Activated naive CD4-positive, alpha-beta T cell (primary cell): ENCODE measurements at places on chromosomes 1 and 21.
A peak's percentile ranks its signal among the peaks of the same experiment; 100 is the strongest.

GRCh38 chr1:247857985-247858619 lies 1.1 kb downstream of the TRIM58 start:
- DNase-seq = no peak

GRCh38 chr1:62234688-62235087 lies 40.0 kb downstream of the L1TD1 start:
- no peak for DNase-seq

DNA sequence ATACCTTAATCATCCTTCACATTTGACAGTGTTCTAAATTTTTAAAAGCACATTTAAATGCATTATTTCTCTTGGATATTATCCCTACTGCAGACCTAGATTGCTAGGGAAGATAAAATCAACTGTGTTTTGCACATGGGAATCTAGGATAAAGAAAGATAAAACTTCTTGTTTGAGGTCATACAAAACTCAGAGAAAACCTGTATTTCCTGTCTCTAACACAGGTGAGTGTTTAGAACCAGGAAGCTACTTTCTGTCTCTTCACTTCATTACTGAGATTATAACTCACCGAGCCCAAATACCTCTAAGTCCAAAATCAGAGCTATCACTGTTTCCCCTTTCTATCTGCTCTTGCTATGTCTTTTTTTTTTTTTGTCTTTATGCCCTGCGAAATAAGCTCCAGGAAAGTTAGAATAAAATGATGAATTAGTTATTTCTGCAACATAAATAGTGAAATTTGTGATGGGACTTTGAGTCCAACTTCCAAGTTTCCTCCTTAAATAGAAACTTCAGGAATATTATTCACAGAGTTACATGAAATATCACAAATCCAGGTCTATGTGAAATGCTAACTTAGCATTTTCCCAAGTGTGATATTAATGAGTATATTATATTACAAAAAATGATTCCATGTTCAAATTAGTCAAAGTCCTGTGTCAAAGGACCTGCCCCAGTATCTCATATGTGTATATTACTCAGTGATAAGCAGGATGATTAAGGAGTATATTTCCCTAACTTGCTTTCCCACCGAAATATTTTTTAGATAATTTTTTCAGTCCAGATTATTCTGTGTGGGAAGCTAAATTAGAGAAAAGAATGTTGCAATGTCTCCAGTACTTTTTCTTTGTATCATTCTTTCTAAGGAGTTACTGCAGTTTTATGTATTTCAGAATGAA lies 226.4 kb downstream of the PLA2G4A start:
- DNase-seq = no peak

DNA sequence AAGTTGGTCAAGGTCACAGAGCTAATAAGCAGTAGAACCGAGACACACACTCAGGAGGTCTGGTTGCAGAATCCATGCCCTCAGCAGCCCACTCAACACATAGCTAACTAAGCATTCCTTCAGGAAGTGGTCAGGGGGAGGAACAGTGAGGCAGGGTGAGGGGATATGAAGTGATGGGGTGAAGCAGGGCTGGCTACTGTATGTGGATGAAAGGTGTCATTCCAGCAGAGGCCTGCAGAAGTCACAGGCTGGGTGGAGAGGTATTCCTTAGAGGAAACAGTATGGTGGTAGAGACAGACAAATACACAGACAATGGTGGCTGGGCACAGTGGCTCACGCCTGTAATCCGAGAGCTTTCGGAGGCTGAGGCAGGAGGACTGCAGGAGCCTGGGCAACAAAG lies 14.1 kb downstream of the TMCO4 start:
- DNase-seq = no peak

- DNase-seq = no peak
Observed at GRCh38 chr1:25003457-25004190, 73.5 kb upstream of the RUNX3 start.

DNA sequence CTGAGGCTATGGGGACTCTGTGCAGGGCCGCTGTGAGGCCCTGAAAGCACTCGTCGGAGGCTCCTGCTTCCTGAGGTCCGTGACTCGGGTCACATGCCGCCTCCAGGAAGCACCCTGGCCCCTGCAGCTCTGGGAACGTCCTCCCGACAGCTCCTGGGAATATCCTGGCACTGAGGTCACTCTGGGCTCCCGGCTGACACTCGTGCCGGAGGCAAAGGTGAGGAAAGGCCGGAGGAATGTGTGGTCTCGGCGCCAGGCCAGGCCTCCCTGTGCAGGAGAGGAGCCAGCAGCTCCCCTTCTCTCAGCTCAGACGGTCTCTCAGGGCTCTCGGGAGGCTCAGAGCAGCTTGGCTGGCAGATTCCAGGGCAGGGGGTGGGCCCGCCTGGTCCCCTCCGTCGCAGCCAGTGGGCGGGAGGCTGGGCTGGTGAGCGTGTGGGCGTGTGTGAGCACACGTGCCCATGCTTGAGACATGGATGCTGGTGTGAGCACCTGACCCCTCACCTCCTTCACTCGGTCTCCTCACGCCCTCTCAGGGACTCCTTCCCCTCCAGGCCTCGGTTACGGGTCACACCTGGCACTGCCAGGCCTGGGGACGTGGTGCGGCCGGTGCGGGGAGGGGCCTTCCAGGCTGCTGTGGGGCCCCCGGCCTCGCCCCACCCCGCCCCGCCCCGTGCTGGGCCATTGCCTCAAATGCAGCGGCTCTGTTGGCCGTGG lies 5.5 kb upstream of the RNF223 start:
- DNase-seq = no peak

- no peak for DNase-seq
Observed at GRCh38 chr21:41651406-41651805, 115.4 kb downstream of the RIPK4 start.

DNA sequence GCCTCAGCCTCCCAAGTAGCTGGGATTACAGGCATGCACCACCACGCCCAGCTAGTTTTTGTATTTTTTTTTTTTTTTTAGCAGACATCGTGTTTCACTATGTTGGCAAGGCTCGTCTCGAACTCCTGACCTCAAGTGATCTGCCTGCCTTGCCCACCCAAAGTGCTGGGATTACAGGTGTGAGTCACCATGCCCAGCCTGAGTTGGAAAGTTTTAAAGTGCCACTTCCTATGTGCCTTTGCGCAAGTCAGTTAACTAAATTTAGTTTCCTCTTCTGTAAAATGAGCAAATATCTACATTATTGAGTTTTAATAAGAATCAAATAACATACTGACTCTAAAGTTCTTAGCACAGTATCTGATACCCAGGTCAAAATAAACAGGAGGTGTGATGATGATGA lies 12.4 kb downstream of the SLC19A2 start:
- no peak for DNase-seq

DNA sequence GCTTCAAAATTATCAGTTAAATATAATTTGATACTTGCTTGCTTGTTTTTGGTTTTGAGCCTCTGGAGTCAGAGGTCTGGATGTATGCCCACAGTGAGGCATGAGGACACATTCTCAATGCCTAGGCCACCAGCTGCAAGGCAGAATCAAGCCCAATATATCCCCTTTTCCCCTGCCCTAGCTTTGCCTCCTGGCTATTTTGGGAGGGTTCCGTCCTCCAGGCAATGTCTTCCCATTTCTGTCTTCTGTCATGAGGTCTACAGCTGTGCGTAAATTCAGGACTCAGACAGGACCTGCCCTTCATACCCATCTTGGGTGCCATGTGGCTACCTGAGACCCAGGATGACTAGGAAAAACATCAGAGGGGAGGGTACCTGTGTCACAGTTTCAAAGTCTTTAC lies 19.2 kb downstream of the NRDC start:
- no peak for DNase-seq

DNA sequence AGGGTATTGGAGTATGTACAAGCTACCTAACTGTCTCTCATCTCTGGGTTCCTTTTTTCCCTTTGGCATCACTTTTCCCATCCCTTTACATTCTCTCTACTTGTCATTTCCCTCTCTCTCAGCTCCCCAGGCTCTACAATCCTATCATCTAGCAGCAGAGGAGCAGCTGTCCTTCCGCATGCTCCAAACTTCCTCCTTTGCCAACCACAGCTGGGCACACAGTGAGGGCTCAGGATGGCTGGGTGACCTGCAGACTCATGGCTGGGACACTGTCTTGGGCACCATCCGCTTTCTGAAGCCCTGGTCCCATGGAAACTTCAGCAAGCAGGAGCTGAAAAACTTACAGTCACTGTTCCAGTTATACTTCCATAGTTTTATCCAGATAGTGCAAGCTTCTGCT lies 561 bp downstream of the CD1E start:
- DNase-seq = no peak

DNA sequence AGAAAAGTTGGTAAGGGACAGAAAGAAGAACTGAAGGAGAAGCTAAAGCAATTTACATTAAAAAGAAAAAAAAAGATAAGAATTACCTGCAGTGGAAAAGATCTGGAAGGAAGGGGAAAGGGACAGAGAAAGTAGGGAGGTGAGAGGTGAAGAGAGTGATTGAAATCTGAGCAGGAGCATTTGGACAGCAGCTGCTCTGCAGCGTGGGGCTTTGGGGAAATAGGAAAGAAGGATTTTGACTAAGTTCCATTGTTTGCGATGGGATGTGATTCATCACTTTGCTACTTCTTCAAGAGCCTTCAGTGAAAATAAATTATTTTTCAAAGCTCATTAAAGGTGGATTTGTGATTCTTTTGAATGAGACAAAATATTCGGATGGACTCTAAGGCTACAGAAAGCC lies 26.1 kb upstream of the NMNAT2 start:
- DNase-seq = no peak

- DNase-seq = no peak
Observed at GRCh38 chr1:181062836-181063428, 25.6 kb upstream of the IER5 start.

GRCh38 chr1:116325922-116326321 lies 47.1 kb upstream of the ATP1A1 start:
- peak; percentile 22 for DNase-seq

- no peak for DNase-seq
Observed at GRCh38 chr1:27600498-27601175, 3.3 kb downstream of the AHDC1 start.

GRCh38 chr1:113211467-113211866 lies 138.5 kb downstream of the LRIG2 start:
- DNase-seq = no peak

GRCh38 chr1:54413295-54413694 lies 7.1 kb upstream of the SSBP3 start:
- no peak for DNase-seq

DNA sequence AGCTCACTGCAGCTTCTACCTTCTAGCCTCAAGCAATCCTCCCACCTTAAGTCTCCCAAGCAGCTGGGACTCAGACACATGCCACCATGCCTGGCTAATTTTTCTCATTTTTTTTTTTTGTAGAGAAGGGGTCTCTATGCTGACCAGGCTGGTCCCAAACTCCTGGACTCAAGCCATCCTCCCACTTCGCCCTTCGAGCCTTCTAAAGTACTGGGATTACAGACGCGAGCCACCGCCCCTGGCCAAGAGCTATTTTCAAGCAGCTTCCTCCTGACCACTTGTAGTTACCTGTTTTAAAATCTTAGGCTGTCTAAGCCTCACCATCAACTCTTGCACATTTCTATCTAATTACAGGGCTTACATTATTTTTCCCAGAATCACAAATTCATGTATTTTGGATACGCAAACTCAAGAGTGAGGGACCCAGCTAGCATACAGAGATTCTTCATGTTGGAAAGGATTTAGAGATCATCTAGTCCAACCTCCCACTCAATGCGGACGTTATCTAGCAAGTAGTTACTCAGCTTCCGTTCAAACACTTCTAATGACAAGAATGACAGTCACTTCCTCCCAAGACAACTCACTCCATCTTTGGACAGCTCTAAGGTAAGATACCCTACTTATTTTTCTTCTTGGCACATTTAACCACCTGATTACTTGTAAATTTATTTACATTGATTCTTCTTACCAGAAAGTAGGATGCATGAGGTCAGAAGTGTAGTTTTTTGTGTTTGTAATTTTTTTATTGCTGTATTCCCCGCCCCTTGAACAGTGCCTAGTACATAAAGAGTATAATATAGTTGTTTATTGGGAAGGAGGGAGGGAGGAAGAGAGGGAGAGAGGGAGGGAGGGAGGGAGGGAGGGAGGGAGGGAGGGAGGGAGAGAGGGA lies 65.4 kb downstream of the LUZP1 start:
- no peak for DNase-seq

- DNase-seq = no peak
Observed at GRCh38 chr1:172915271-172915670, 135.5 kb downstream of the TNFSF18 start.

DNA sequence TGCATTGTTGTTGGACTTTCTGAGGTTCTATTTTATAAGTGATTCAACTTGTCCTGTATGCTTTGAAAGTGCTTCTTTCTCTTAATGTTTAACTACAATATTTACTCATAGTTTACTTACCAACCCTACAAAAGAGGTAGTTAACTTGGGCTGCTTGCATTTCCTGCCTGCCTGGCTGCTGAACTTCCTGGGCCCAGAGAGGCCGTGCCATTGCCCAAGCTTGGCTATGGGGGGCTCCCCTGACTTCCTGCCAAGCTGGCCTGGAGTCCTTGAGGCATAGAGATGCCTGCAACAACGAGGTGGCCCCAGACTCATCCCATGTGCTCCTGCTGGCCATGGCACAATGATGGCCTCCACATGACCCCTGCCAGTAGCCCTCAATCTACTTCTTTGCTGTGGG lies 361.6 kb upstream of the PLD5 start:
- DNase-seq = no peak
